ENCODE measurements at places on chromosomes 13 and 19.

- DNase-seq, result no peak
Observed at GRCh38 chr13:80906860-80907259, 565.9 kb upstream of the SPRY2 start.

DNA sequence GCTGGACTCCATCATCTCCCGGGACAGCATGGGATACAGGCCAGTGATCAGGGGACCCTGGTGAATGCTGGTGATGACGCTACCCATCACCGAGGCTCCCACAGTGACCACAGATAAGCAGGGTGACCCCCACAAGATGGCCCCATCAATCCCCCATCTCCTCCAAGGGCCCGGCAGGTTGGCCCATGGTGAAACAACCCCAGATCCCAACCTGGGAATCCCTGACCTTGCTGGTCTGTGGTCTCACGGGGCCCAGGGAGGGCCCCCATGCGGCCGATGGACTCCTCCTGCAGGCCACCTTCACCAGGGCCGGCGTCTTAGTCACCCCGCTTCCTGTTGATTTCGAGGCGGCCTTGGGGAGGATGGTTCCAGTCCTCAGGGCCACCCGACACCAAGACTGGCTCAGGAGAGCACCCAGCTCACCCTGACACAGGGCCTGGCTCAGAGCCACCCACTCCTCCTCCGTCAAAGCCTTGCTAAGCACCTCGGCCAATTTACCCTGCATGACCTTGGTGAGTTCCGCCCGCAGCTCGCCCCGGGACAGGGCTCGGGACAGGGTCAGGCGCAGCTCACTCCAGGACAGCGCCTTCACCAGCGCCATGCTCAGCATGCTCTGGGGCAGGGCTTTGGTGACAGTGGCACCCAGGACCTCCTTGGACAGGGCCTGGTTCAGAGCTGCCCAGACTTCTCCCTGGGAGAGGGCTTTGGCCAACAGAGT lies 10.0 kb downstream of the IQCN start:
- DNase-seq, result no peak

DNA sequence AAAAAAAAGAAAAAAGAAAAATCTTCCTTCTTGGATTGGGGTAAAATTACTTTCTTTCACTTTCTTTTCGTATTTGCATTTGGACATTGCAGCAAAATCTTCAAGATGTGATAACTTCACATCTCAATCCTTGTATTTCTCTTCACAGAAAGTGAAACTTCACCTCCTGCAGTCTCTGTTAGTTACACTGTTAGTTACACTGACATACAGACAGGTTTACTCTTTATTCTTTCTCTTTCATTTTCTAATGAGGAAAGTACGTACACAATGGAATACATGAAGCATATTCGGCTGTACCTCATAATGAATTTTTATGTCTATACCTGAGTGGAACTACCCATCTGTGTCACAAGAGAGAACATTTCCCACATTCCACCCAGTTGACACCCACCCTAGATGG lies 459.1 kb upstream of the GPC6 start:
- no peak for DNase-seq

DNA sequence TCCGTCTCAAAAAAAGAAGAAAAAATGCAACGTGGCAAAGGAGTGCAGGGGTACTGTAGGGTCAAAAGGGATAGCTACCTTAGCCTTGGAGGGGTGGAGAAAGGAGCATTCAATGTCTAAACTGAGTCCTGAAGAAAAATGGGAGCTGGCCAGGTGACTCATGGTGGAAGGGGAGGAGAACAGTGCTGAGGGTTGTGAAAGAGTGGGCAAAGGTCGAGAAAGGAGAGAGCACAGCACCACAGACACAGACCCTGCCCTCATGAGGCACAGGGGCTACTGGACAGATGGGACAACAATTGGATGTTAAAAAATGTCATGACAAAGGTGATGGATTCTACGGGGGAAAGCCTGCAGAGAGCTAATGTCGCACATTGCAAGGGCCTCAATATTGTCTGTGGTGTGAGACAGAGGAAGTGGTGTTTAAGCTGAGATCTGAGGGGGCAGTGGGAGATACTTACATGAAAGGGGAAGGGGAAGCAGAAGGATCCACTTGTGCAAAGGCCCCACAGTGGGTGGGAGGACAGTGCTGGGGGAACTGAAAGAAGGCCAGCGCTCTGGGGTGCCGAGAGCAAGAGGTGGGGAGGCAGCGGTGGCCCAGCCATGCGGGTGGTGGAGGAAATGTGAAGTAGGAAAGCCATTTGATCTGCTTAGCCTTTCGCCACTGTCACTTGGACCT lies 42.9 kb upstream of the URAD start:
- no peak for DNase-seq

DNA sequence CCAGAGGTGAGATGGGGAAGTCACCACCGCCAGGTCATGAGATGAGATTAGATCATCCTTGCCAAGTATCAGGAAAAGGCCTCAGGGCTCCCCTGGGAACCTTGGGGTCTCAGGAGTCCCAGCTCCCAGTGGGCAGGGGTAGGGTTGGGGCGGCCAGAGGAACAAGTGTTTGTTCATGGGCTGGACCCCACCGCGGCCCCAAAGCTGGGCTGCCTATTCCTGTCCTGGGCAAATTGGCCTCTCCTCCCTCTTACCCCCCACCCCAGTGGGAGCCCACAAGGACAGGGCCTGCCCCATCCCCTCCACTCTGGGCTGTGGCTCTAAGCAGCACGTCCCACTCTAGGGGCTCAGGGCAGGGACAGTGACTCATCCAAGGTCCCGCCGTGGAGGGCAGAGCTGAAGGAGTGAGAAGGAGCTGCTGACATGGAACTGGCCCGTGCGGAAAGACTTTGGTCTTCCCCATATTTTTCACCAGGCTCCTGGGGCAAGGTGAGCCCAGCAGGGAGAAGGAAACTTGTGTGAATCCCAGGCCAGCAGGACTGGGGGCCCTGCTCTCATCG lies 4.0 kb upstream of the HCN2 start:
- DNase-seq, result no peak

DNA sequence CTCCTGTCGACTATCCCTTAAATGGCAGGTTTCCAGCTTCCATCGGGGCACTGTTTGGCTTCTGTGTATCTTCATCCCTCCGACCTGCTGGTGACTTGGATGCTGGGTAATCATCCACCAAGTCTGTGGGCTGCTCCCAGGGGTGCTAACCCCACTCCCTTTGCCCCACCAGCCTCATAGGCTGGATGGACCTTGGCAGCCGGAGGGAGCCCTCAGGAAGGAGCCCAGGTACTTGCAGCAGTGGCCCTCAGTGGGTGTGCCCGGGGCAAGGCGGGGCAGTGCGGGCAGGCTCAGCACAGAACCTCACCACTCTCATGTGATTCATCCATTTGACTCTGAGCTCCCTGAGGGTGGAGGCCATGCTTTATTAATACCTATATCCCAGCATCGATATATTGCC lies 27.4 kb upstream of the TUBGCP3 start:
- no peak for DNase-seq
